ENCODE measurements at places on chromosomes 2 and 18.
A peak's percentile ranks its signal among the peaks of the same experiment; 100 is the strongest.

DNA sequence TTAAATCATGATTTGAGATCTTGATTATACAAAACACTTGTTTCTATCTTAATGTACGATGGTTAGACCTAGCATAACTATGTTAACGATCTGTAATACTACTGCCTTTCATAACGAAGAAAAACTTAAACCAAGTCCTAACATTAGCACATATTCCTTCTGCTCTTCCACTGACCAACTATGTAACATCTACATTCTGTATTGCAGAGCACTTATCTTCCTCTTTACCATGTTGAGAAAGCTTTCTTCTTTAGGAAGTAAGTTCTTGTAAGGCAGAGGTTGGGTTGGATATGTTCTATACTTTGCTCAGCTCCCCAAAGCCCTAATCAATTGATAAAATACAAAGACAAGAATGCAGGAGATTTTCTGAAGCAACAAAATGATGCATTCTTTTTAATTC is 7.9 kb upstream of the ZNF407 start:
- DNase-seq: no peak

GRCh38 chr2:8409461-8410260 is 272.2 kb upstream of the ID2 start:
- DNase-seq: no peak

DNA sequence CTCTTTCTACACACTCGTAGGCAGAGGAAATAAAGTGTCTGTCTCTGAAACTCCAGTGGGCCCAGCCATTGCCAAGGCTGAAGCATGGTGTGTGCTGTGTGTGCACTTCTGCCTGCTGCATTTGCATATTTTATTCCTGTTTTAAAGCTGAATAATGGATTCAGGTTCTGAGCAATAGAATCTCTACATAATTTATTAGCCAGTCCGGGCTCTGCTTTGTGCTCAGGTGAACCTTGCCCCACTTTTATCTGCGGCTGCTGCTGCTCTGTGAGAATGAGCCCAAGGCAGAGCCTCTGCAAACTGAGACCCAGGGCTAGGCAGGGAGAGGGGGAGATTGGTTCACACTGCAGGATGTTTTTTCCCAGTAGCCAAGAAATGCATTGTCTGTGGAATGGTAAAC is 64.6 kb upstream of the SH3BP4 start:
- DNase-seq: no peak

GRCh38 chr2:176502619-176503018 is 233.4 kb downstream of the MTX2 start:
- no peak for DNase-seq

GRCh38 chr2:12897181-12897580 is 180.4 kb downstream of the TRIB2 start:
- DNase-seq: no peak

DNA sequence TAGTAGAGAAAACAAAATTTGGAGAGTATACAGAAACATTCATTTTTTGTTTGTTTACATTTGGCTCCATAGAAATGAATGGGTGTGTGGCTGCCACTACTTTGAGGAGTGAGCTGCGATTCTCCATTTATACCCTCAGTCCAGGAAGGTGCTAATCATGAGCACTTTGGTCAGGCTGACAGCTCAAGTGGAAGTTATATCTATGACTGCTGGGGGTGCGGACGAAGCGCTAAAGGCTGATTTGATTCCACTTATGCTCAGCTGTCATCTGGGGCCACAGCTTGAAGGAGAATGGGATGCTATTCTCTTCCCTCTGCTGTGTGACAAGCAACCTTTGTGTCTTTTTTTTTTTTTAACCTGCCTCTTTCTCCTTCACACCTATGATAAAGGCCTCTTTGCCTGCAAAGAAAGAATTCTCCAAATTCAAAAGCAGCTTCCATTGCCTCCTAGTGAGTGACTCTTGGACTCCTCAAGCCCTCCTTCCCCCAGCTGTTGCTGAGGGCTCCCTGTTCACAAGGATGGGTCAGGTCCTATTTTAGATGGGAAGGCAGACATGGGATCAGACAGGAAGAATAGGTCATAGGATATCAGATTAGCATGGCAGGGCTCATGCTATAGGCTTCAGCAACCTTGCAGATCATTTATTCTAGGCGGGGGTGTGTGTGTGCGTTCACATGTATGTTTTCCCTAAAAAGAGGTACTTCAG is 201.6 kb downstream of the SETBP1 start:
- no peak for DNase-seq

DNA sequence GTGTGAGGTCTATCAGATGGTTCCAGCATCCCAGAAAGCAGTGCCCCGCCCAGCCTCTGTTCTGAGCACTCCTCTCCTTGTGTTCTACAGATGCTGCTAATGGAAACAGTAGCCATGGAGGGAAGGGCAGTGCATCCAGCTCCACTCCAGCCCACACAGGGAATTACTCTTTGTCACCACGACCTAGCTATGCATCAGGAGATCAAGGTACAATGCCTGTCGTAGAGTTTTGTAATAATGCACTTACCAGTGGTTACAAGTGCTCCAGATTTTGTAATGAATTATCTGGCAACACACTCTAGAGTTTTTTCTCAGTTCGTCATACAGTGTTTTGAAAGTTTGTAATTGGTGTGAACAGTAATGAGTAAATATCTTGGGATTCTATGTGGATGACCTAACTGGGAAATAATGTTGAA is 161.1 kb downstream of the ESCO1 start:
- no peak for DNase-seq

- no peak for DNase-seq
Observed at GRCh38 chr18:5661179-5661578, 117.4 kb upstream of the EPB41L3 start.

DNA sequence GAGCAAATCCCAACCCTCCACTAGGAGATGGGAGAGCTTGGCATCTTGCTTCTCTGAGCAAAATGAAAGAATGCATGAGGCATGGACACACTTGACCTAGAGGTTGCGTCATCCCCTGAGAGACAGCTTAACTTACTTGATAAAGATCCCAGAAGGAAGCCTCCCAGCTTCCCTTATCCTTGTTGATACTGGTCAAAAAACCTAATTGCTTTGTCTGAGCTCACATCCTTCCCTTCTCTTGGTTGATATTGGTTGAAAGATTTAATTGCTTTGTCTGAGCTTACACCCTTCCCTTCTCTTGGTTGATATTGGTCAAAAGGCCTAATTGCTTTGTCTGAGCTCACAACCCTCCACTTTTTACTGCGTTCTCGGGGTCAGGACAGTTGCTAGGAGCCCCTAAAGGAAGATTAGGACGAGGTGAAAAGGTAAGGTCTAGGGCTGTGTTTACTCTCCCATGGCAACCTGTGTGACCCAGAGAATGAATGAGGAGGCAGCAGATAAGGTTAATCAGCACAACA is 12.2 kb upstream of the BOD1L2 start:
- no peak for DNase-seq

DNA sequence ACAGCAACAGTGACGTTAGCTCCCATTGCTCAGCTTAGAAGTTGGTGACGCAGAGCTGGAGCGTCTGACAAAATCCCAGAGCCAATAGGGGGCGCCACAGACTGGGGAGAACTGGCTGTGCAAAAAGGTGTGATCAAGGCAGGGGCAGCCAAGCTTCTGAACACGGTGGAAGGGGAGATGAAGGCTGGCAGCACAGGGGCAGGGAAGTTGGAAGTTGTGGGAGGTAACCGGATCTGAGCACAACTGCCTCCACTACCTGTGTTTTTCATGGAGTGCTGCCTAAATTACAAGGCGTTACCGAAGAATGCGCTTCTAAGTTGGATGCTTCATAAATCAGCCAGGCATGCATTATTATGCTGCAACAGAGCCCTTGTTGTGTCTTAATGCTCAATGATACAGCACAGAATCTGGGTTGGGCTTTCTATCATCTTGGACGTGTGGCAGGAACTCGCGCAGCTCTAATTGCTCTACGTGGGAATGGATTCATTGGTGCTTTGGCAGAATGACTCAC is 370.0 kb downstream of the SLC4A3 start:
- peak; percentile 70 for DNase-seq

GRCh38 chr18:55228191-55228590 is 268.9 kb upstream of the CCDC68 start:
- no peak for DNase-seq

DNA sequence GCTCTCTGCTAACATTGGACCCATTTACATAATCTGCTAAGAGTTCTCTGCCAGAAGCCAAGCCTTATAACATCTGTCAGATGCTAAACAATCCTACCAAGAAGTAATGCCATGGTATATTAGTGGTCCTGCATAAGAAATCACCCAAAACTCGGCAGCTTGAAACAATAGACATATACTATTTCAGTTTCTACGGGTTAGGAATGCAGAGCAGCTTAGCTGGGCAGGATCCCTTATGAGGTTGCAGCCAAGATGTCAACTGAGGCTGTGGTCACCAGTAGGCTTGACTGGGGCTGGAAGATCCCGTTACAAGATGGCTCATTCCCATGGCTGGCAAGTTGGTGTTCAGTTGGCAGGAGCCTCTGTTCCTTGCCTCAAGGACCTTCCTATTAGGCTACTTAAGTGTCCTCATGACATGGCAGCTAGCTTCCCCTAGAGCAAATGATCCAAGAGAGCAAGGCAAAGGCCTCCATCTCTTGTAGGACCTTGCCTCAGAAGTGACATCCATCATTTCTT is 25.1 kb upstream of the SOS1 start:
- no peak for DNase-seq

DNA sequence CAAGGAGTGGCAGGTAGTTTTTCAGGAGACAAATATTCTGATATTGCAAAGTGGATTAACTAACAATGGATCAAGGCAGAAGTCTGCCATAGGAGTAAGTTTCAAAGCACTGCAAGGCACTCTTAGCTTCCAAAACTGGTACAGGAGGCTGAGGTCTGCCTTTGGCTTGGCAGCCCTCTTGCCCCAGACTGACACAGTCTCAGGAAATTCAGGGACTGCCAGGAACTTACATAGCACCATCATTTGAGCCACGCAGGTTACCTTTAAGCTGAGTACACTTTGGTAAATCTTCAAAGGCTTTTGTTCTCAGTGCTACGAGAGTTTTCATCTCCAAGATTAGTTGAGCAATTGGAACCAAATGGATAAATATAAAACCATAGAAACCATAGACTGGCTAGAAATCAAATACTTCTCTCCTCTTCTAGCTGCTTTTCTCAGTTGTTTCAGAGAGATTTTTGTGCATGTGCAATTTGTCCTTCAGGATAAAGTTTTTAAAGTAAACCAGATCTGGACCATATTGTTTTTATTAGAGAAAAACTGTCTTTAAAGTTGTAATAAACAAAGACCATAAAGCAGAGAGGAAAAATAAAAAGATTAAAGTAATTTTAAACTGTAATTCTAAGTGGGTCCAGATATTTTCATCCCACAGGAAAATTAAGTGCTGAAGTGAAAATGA is 18.8 kb downstream of the ANKRD29 start:
- DNase-seq: no peak

Measured in iPS-NIHi11 (cell line).